ENCODE measurements at places on chromosomes 7 and 10.

- no peak for DNase-seq
These were observed 365.9 kb upstream of the IGFBP3 start for GRCh38 chr7:46286957-46287356.

- no peak for DNase-seq
These were observed 31.1 kb upstream of the LYZL1 start for GRCh38 chr10:29257784-29258135.

GRCh38 chr7:131581241-131582051 is 25.0 kb upstream of the PODXL start:
- no peak for DNase-seq

- no peak for DNase-seq
These were observed 154.1 kb downstream of the USP6NL start for GRCh38 chr10:11457336-11457735.

GRCh38 chr10:50544857-50545429 is 78.8 kb downstream of the SGMS1 start:
- DNase-seq = no peak

GRCh38 chr7:79334841-79335240 is 118.6 kb downstream of the MAGI2 start:
- no peak for DNase-seq
